ENCODE measurements at places on chromosomes 13 and 19. TPM values are rescaled to one million over a fixed set of nuclear protein-coding genes. Genes with fewer than 3 reads are reported as not detected.

DNA sequence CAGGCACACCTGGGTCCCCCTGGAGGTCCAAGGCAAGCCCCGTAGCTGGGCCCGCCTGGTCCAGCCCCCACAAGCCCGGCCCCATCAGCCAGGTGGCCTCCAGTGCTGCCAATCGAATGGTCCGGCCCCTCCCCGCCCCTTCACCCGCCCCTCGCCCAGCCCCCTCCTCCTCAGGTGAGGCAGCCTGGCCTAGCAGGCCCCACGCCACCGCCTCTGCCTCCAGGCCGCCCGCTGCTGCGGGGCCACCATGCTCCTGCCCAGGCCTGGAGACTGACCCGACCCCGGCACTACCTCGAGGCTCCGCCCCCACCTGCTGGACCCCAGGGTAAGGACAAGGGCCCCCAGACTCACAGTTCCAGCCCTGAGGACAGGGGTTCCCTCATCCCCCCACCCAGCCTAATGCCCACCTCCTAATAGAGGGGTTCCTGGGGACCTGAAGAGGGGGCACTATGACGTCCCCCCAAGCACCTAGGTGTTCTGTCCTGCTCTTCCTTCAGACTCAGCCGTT, at the start of gene HPN:
Gene HPN (plus strand): TSS at position 174 of the 508 bp plus-strand sequence. CDS start 786 bp downstream, outside the sequence.
- H3K4me1 ChIP-seq = peaks cover 26% of the 10 kb centered on the region
- peak within 1 kb of the TSS; percentile 3 for H3K27ac ChIP-seq
- peaks cover 6% of the 10 kb centered on the region for H3K27me3 ChIP-seq
- peak within 1 kb of the TSS; percentile 42 for H3K4me3 ChIP-seq

DNA sequence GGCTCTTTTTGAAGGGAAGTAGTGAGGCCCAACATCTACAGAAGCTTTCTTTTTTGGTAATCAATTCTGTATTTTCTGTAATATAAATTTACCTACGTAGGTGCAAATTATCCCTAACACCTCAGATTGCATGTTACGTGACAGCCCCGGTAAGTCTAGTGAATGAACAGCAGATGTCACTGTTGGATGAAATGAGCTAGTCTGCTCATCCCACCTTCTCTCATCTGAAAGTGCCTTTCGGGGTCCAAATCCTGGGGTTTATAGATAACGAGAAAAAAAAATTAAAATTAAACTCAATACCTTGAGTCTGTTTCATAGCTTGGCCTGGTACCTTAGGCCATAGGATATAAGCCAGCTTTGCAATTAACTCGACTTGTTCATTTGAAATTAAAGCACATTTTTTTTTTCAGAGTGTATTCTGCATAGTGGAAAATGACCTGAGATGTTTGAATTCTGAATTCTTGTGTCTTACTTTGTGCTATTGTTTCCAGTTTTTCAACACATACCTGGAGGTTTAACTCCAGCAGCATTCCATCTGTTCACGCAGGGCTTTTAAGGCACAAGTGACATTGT, 548.2 kb downstream of the GPC5 start:
- H3K27me3 ChIP-seq = no peaks in the 10 kb centered on the region
- no peaks in the 10 kb centered on the region for H3K36me3 ChIP-seq
- H3K4me3 ChIP-seq = no peak overlapping the region
- DNase-seq = no peak
- H3K27ac ChIP-seq = no peak overlapping the region

GRCh38 chr19:45323671-45324081, 1.0 kb upstream of the CKM start:
- no peaks in the 10 kb centered on the region for H3K36me3 ChIP-seq
- no peak for DNase-seq
- no peak overlapping the region for H3K4me3 ChIP-seq
- peaks cover 48% of the 10 kb centered on the region for H3K27me3 ChIP-seq
- no peak overlapping the region for H3K27ac ChIP-seq
- peaks cover 3% of the 10 kb centered on the region for H3K4me1 ChIP-seq

Gene C19orf25
- total RNA-seq = 28.7 TPM

Gene TPT1
- total RNA-seq = 3,217 TPM

DNA sequence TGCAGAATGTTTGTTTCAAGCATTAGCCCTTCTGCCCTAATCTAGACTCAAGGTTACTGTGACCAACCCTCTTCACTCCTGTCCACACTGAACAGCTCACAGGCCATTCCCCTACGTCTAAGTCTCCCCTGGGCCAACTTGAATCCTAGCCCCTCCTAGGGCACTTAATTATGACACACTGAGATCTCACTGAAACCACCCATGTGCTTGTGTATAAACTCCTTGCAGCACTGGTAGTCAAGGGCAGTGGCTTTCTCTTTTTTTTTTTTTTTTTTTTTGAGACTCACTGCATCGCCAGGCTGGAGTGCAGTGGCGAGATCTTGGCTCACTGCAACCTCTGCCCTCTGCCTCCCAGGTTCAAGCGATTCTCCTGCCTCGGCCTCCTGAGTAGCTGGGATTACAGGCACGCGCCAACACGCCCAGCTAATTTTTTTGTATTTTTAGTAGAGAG, 1.9 kb upstream of the AKT2 start:
- no peak overlapping the region for H3K4me3 ChIP-seq
- H3K27ac ChIP-seq = peak overlapping the region; percentile 39
- DNase-seq = no peak

DNA sequence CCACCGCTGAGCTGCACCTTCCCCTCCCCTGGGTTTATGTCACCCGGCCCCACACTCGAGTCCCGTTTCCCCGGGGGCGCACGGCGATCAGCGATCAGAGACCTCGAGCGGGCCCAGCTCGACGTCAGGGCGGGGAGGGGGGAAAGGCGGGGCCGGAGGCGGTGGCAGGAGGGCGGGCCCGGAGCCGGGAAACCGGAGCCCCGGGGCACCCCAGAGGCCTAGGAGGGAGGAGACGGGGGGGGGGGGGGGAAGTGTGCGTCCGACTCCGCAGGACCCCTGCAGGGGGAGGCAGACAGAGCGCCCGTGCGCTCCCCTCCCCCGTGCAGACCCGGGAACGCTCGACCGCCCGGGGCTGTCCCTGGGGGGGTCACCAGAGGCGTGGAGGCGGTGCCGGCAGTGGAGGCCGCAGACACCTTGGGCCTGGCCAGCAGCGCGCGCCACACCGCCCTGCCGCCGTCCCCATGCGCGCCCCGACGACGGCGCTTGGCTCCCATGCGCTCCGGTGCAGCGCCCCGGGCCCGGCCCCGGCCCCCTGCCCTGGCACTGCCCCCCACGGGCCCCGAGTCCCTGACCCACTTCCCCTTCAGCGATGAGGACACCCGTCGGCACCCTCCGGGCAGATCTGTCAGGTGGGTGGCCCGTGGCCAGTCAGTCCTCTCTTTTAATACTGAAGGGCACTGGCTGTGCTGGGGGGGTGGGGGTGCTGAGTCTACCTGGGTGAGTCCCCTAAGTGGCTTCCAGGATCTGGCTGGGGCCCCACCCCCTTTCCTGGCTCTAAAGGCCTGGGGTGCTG, 11.8 kb downstream of the PDE4A start:
- peaks cover 43% of the 10 kb centered on the region for H3K27me3 ChIP-seq
- H3K36me3 ChIP-seq = peaks cover 9% of the 10 kb centered on the region
- H3K27ac ChIP-seq = peak overlapping the region; percentile 36
- H3K4me3 ChIP-seq = peak overlapping the region; percentile 76
- DNase-seq = no peak

Gene CEBPA
- total RNA-seq = 0.26 TPM

DNA sequence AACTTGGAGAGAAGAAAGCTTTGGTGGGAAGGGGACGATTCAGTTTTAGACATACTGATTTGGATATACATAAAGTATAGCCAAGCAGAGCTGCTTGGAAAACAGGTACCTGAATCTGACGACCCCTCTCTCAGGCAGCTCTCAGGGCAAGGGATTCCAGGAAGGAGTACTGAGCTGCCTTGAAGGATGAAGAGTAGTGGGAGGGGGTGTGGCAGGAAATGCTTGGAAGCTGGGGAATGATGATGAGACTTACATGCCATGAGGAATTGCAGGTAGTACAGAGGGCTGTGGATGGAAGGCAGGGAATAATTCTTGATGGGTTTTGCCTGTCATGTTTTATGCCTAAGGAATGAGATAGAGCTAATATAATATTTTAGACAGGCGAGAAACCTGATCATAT, 38.7 kb downstream of the HTR2A start:
- no peaks in the 10 kb centered on the region for H3K36me3 ChIP-seq
- peaks cover 3% of the 10 kb centered on the region for H3K4me1 ChIP-seq
- H3K27me3 ChIP-seq = peaks cover 3% of the 10 kb centered on the region

DNA sequence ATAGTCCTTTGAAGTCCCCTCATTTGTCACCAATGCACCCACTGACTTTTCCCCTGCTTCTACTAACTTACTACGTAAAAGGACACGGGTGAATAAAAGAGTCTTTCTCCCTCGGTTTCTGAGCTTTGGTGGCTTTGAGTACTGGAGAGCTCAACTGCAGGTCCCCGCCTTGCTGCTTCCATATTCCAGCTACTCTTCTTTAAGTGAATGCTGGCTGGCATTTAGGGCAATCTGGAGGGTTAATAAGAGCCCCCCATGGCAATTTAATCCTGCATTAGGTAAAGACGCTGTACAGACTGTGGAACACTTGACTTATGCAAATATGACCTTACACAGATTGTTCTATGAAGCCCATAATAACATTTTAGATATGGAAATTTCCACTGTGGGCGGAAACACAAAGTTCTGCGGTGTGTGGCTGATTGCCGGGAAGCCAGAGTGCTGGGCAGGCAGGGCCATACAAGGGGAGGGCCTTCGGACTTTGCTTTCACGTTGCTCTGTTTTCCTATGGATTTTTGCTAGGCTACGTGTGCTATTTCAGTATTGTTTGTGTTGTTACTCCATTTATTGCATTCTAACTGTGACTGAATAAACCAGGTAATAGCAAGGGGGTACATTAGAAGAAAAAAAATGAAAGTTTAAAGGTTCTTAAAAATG, 97.5 kb downstream of the SLC10A2 start:
- H3K27me3 ChIP-seq = peaks cover 14% of the 10 kb centered on the region
- DNase-seq = no peak
- no peak overlapping the region for H3K4me3 ChIP-seq
- H3K4me1 ChIP-seq = no peaks in the 10 kb centered on the region
- H3K27ac ChIP-seq = no peak overlapping the region

GRCh38 chr19:53037101-53038097, 7.1 kb upstream of the ERVV-2 start:
- peak overlapping the region; percentile 56 for H3K4me3 ChIP-seq
- DNase-seq = peak; percentile 45
- H3K27me3 ChIP-seq = peaks cover 28% of the 10 kb centered on the region

- H3K4me3 ChIP-seq = no peak overlapping the region
- no peak for DNase-seq
- no peaks in the 10 kb centered on the region for H3K36me3 ChIP-seq
Observed at GRCh38 chr13:21938636-21939035, 267.8 kb downstream of the FGF9 start.

DNA sequence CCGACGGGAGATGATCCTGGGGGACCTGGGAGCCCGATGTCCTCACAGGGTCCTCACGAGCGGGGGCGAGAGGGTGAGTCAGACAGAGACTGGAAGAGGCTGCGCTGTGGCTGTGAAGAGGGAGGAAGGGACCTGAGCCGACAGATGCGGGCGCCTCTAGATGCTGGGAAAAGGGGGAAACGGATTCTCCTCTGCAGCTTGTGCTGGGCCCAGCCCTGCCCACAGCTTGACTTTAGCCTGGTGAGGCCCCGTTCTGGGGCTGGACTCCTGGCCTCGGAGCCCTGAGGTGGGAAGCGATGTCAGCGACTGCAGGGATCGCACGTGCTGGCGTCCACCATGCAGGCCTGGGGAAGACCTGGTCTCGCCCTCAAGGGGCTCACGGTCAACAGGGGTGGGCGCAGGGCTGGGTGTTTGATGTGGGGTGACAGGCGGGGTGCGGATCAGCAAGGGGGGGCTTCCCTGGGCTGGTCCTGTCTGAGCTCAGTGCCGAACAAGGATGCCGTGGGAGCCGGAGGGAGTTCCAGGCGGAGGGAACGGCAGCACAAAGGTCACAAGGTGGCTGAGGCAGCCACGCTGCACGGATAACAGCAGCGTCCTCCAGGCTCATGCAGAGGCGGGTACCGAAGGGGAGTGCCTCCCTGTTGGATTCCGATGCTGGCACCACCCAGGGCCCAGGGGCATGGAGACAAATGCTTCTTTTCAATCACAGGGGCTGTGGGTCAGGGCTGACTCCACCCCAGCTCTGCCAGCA, 31.8 kb downstream of the PIP5K1C start:
- no peaks in the 10 kb centered on the region for H3K36me3 ChIP-seq
- no peaks in the 10 kb centered on the region for H3K27me3 ChIP-seq
- H3K4me3 ChIP-seq = no peak overlapping the region
- DNase-seq = no peak

GRCh38 chr13:94030415-94031119, 448.9 kb downstream of the DCT start:
- no peak overlapping the region for H3K27ac ChIP-seq
- H3K4me1 ChIP-seq = no peaks in the 10 kb centered on the region
- peaks cover 3% of the 10 kb centered on the region for H3K27me3 ChIP-seq
- no peak overlapping the region for H3K4me3 ChIP-seq

GRCh38 chr13:43684963-43685725, 101.6 kb downstream of the ENOX1 start:
- H3K4me3 ChIP-seq = no peak overlapping the region
- H3K4me1 ChIP-seq = no peaks in the 10 kb centered on the region
- no peak for DNase-seq
- H3K27ac ChIP-seq = no peak overlapping the region
- peaks cover 3% of the 10 kb centered on the region for H3K27me3 ChIP-seq

GRCh38 chr19:54391589-54392061, 23.6 kb upstream of the TTYH1 start:
- H3K4me1 ChIP-seq = peaks cover 23% of the 10 kb centered on the region
- DNase-seq = no peak
- H3K27me3 ChIP-seq = no peaks in the 10 kb centered on the region
- H3K4me3 ChIP-seq = no peak overlapping the region
- no peaks in the 10 kb centered on the region for H3K36me3 ChIP-seq

- no peak for DNase-seq
- H3K27me3 ChIP-seq = peaks cover 31% of the 10 kb centered on the region
- no peak overlapping the region for H3K4me3 ChIP-seq
- no peaks in the 10 kb centered on the region for H3K4me1 ChIP-seq
- H3K36me3 ChIP-seq = no peaks in the 10 kb centered on the region
- no peak overlapping the region for H3K27ac ChIP-seq
Observed at GRCh38 chr19:13629687-13630357, 123.5 kb upstream of the CACNA1A start.

Gene ZNF565
- 1.7 TPM for total RNA-seq

DNA sequence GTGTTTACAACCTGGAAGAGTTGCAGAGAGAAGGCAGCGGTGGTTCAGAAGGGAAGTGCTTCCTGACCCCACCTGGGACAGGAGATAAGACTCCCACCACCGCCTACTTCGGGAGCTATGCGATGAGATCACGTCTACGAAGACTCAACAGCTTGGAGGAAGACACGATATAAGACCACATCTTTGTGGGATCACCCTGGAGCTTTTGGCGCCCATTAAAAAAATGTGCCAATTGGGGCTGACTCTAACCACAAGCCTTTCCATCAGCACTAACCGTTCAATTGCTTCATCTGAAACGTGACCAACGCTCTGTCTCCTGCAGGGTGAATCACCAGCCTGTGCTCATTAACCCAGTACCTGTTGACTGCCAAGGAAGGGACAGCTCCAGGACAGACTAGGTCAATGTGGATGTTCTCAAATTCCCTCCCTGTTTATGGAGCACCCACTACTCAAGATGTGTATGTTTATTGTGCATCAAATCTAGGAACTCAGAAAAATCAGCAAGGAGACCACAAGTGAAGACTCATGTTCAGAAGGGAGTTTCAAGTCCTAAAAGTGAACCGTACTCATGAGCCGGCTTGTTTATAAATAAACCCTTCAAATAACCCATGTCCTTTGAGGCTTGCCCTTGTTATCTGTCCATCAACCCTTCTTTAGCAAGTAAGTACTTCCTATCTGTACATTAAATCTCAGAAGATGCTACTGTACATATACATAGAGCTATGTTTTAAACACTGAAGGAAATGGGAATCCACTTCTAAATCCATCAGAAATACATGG, 67.5 kb downstream of the LATS2 start:
- no peaks in the 10 kb centered on the region for H3K27me3 ChIP-seq
- DNase-seq = no peak
- H3K27ac ChIP-seq = no peak overlapping the region
- no peak overlapping the region for H3K4me3 ChIP-seq
- no peaks in the 10 kb centered on the region for H3K4me1 ChIP-seq
- no peaks in the 10 kb centered on the region for H3K36me3 ChIP-seq

Measured in activated naive CD8-positive, alpha-beta T cell treated with anti-CD3 and anti-CD28 coated beads for 36 hours (primary cell).